ENCODE measurements at places on chromosomes 1 and 21.

- DNase-seq, result no peak
Observed at GRCh38 chr1:157849229-157849875, 7.7 kb upstream of the CD5L start.

DNA sequence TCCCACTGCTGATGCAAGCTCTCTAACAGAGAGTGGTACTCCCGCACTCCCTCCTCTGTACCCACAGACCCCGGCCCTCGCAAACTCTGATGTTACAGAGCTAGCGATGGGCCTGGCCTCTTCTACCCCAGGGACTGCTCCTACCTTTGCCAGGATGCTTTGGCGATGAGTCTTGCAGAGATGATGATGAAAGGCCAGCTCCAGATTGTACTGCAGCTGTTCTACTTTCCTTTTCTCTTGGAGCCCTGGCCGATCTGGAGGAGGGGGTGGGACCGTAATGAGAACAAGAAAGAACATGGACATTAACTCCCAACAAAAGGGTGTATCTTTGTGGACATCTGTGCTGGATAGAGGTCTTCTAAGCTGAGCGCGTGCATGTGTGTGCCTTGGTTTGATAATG is 6.0 kb upstream of the LINGO4 start:
- DNase-seq, result no peak

- DNase-seq, result no peak
Observed at GRCh38 chr1:198455966-198456365, 84.5 kb downstream of the ATP6V1G3 start.

- DNase-seq, result no peak
Observed at GRCh38 chr1:236289492-236290131, 7.9 kb upstream of the ERO1B start.

DNA sequence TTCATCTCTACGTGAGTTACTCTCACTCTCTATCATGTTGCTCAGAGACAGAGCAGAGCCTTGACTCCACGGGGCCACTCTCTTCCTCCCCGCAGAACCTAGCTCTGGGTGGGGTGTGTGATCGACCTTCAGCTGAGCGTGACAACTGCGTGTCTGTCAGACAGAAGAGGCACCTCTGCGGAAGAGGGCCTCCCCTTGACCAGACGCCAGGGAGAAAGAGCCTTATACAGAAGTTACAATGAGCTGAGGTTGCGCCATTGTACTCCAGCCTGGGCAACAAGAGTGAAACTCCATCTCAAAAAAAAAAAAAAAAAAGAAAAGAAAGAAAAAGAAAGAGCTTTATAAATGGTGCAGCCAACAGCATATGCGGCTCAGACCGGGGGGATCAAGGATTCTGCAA is 22.9 kb downstream of the SYT2 start:
- no peak for DNase-seq

GRCh38 chr1:167543199-167543990 is 10.2 kb downstream of the CREG1 start:
- DNase-seq, result no peak

DNA sequence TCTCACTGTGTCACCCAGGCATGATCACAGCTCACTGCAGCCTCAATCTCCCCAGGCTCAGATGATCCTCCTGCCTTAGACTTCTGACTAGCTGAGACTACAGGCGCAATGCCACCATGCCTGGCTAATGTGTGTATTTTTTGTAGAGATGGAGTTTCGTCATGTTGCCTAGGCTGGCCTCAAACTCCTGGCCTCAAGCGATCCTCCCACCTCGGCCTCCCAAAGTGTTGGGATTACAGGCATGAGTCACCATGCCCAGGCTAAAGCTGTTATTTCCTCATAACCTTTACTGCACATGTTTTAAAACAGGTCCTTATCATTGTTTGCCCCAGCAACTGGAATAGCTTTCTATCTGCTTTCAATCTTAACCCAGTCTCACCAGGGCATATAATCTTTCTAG is 2.9 kb downstream of the SARS1 start:
- DNase-seq, result no peak

DNA sequence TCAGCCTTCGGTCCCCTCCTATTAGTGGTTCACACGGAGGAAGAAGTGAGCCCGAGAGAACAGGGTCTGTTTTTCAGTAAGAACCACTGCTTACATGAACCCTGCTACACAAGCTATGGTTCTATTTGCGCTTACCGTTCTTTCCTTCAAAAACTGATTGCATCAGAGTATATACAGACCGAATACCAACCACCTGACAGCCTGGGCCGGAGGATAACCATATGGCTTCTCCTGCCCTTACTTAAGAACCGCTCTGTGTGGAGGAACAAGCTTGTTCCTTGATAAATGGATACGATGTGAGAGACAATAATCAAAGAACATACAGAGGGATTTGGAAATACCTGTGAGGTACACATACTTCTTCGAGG is 1.1 kb upstream of the KCNT2 start:
- no peak for DNase-seq

DNA sequence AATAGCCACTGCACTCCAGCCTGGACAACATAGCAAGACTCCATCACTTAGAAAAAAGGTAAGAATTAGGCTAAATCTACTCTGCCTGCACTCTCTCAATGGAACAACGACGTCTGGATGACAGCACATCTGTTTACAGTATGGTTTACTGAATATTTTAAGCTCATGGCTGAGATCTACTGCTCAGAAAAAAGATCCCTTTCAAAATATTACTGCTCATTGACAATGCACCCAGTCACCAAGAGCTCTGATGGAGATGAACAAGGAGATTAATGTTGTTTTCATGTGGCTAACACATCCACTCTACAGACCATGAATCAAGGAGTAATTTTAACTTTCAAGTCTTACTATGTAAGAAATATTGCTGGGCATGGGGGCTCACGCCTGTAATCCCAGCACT is 58.0 kb downstream of the SLC27A3 start:
- no peak for DNase-seq

GRCh38 chr21:45003331-45004058 is 63.7 kb downstream of the SLX9 start:
- DNase-seq, result no peak

DNA sequence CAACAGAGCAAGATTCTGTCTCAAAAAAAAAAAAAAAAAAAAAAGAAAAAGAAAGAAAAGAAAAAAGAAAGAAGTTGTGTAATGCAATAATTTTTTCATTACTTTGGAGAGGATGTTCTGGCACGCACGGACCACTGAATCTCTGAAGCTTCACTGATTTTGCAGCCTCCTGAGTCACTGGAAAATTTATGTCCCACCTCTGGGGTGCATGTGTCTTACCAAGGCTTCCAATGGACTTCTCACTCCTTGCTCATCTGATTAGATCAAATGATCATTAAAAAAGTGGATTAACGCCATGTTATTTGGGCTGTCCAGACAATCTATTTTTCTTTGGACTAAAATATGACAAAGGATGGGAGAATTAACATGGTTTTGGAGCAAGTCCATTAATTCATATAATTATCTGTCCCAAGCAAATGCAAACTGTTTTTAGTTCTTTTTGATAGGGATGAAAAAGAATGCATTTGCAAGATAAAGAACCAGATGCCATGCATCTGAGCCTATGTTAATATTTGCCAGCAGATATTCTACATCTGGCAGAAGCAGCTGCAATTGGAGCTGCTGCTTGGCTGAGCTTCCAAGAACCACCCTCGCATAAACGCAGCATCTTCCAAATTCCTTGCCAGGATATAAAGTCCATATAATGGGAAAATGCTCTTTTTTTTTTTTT is 10.1 kb upstream of the MAP1LC3C start:
- no peak for DNase-seq

GRCh38 chr1:204130981-204131892 is 20.6 kb downstream of the ETNK2 start:
- DNase-seq, result peak; percentile 79

DNA sequence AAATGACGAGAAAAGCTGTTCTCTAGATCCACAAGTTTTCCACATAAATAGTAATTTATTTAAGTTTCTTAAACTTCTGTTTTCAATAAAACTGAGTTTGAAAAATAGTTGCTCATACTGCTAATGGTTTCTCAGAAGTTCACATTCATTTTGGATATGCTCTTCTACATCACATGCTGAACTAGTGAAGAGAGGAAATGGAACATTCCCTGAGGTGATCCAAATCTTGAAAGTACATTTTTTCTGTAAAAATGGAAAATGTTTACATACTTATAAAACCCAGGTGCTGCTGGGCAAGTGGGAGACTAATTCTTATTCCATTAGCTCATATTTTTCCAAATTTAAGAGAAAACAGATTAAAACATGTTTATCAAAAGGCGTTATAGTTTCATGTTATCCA is 111.7 kb downstream of the ADGRL4 start:
- DNase-seq, result no peak

GRCh38 chr1:206098242-206098919 is 18.8 kb downstream of the AVPR1B start:
- DNase-seq, result no peak

DNA sequence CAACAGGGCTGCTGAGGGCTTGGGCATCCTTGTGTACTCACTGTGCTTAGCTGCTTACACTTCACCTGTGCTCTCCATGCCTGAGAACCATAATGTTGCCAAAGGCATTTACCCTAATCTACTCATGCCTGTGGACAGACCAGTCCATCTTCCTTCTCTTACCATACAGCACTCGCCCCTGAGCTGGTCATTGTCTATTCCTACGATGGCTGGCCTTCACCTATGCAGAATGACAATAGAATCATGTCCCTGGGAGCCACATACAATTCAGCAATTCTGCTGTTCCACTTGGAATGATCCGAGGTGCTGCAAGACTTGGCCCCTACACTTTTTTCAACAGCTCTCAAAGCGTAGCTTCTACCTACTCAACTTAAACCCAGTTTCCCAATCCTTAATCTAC is 96.5 kb downstream of the PAPPA2 start:
- no peak for DNase-seq

DNA sequence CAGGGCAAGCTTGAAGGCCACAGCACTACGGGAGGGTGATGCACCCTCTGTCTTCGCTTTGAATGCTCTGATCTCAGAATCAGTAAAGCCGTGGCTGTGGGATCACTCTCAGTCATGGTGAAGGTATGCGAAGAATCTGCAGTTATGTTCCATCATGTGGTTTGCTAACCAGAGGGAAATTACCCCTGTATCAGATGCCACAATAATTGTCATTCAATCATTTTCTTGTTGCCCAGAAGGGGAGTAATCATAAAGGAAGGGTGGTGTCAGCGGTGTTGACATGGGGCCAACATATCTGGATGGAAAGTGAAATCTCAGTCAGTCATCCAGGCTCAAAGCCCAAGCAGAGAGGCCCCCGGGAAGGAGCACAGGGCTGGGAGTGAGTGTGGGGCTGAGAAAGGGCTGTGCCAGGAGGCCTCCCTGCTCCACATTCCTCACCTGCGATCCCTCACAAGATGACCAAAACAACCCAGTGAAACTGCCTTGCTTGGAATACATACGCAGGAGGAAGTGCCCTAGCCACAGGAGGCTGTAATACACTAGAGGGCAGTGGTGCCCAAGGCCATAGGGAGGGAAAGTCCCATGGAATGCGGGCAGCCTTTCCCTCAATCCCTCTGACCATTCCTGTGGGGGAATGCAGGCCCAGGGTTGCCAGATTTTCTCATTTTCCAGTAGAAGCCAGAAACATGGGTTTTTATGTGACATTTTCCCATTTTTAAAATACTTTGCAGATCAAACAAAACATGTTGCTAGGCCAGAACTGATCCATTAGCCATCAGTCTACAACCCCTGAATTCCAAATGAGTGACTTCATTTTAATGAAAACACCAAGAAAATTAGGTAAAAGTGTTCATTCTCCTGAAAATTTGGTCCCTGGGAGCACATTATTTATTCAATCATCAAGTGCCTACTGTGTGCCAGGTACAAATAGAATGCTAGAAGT is 95.7 kb upstream of the VANGL1 start:
- DNase-seq, result peak; percentile 92

GRCh38 chr1:231465051-231465450 is 43.0 kb upstream of the EGLN1 start:
- no peak for DNase-seq

GRCh38 chr1:152035539-152036266 is 1.1 kb downstream of the S100A11 start:
- DNase-seq, result no peak

GRCh38 chr1:234743791-234744611 is 134.0 kb upstream of the IRF2BP2 start:
- DNase-seq, result no peak

DNA sequence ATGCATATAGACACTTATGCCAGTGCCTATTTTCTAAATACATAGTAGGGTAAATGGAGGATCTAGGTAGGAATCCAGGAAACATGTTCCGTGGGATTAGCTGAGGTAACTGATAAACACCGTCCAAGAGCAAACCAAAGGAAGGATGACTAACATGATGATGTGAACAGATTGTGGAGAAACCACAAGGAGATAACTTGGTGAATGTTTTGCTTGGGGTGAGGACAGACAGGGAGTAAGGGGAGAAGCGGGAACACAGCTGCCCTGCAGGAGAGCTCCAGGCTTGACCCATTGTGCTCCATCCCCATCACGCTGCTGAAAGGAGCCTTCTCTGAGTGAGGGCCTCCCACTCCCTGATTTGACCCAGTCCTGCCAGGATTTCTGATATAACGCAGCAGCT is 87.0 kb upstream of the ZC3H11B start:
- no peak for DNase-seq

DNA sequence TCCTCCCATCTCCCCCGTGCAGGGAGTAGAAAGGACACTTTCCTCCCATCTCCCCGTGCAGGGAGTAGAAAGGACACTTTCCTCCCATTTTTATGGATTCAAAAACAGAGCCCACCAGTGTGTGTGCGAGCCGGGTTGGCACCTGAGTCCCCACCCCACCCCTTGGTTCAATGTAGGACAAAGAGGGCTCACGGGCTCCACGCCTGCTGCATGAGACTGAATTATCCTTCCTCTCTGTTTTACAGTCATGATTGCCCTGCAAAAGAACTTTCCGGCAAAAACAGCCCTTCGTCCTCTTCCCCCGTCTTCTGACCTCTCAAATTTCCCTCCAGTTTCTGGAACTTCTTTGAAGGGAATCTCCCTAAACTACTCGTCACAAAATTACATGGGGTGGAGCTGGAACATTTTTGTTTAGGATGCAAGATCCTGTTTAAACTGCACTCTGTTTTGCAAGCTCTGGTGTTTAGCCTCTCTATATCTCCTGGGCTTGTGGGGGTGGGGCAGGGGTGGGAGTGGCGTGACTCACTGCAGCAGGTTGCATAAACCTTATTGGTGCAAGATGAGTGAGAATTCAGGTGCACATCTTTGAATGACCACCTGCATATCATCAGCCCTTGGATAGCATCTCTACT is 99.8 kb downstream of the PSMG1 start:
- DNase-seq, result no peak

GRCh38 chr1:153362187-153362775 is 4.6 kb downstream of the S100A9 start:
- no peak for DNase-seq

Measured in foreskin fibroblast (primary cell).